ENCODE measurements at places on chromosomes 11 and 22.

GRCh38 chr22:45799291-45799690, 127.7 kb downstream of the ATXN10 start:
- DNase-seq, result no peak

DNA sequence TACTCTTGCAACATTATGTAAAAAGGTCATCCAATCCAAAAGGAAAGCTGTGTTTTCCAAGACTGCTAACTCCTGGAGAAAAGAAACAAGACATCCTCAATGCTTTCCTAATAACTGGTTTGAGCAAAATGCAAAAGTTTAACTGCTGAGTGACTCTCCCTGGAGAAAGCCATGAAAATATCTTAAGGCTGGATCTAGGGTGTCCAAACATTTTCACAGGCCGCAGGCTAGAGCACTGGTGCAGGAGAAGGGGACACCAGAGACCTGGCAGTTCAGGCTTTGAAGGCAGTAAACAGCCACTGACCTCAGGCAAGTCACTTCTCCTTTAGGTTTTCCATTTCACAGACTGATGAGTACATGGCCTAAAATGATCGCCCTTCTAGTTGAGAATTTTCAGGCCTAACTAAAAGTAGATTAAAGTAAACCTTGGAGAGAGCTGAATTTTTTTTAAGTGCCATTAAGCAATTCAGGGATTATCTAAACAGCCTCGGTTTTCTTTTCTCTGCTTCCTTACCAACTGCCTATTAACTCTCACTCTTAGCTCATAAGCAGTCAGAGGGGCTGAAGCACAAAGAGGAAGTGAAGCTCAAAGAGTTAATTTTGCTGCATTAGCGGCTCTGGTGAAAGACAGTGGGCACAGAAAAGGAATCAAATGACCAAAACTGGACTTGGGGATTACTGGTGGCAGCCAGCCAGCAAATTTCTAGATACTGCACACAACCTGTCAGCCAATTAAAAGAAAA, 2.3 kb downstream of the CHKA start:
- no peak for DNase-seq

- DNase-seq, result no peak
Measured at GRCh38 chr22:46122511-46122971, 27.8 kb upstream of the PPARA start.

GRCh38 chr11:10581481-10582019, 13.1 kb upstream of the LYVE1 start:
- DNase-seq, result no peak

DNA sequence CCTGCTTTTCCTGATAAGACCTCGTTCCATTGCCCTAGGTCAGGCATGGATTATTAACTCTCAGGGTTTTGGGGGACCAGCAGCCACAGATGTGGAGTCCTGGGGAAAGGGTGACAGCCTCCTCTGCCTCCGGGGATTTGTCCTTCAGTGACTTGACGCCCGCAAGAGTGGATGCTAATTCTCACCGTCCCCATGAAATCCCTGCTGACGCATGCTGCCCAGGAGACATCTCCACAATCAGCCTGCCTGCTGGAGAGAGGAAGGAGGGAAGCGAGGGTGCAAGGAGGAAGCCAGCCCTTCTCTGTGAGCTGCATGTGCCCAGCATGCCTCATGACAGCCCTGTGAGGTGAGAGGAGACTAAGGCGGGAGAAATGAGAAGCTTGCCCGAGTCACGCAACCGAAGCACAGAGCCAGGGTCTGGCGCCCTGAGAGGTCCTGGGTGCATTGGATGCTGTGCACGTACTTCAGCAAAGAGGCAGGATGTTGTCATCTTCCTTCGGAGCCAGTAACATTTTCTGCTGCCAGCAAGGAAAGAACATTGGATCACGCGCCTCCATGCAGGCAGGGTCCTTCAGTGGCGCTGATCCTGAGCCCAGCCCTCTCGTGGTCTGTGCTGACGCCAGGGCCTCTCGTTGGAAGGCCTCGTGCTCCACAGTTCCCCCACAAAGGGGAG, 27.3 kb upstream of the KRTAP5-6 start:
- no peak for DNase-seq

- no peak for DNase-seq
Measured at GRCh38 chr11:130798280-130798679, 118.0 kb downstream of the SNX19 start.

DNA sequence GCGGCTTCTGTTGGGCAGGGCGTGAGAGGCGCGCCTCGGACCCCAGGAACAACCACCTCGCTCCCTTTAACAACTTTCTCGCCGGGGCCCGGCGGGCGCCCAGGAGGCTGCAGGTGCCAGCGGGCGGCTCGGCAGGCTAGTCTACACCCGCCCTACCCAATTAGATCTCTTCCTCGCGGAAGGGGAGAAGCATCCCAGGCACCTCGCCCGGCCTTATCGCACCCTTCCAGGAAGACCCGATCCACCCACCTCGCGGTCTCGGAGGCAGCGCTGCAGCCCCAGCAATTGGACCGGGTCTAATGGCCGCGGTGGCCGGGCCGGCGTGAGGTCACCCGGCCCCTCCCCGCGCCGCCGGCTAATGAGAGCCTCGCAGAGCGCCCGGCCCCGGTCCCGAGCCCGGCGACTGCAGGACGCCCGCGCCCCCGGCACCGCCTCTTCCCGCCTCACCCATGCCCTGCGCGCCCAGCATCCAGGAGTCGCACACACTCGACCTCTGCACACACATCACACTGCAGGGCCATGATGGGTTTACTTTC, at the start of gene PLAAT3:
TSS of gene PLAAT3 (minus strand) at position 298 of the 536 bp plus-strand sequence. CDS start 419 bp downstream, outside the sequence.
- no peak for DNase-seq

DNA sequence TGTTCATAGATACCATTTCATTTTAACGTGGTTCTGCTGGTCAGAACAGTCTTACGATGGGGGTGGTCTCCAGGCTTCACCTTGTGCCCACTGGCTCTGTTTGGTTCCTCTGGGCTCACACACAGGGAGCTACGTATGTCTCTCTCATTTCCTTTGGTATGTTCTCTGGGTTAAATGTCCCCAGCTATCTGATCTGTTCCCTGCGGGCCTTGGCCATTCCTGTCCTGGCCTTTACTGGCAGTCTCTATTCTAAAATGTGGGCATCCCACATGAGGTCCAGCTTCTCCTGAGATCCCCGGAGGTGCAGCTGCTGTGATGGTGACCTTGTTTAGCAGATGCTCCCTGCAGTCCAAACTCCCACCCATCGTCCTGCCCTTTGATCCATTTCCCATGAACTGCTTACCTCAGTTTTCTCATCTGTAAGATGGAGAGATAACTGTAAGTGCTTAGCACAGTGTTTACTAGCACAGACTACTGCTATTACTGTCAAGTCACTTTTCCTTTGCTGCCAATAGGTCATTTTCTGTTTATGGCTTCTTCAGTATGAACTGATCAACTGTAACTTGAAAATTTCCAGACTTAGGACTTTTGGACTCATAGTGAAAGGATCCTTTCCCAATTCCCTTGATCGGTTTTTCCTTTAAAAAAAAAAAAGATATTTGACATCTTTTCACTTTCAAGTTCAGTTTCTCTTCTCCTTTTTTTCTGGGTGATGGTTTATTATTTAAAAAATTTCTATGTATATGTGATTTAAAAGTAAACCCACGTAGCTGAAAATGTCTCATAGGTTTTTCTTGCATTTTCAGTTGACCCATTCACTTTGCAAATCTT, 92.9 kb downstream of the PTPRJ start:
- DNase-seq, result no peak

GRCh38 chr11:46364056-46364455, 16.8 kb downstream of the DGKZ start:
- DNase-seq, result no peak
